ENCODE measurements at places on chromosomes 12 and 14.

GRCh38 chr14:79090641-79091180 is 920.5 kb downstream of the NRXN3 start:
- no peak for DNase-seq

GRCh38 chr14:85542623-85543022 is 12.7 kb downstream of the FLRT2 start:
- DNase-seq = no peak

GRCh38 chr14:62102349-62102725 is 340.1 kb downstream of the SNAPC1 start:
- no peak for DNase-seq

GRCh38 chr14:51547260-51547659 is 104.5 kb upstream of the FRMD6 start:
- DNase-seq = no peak

DNA sequence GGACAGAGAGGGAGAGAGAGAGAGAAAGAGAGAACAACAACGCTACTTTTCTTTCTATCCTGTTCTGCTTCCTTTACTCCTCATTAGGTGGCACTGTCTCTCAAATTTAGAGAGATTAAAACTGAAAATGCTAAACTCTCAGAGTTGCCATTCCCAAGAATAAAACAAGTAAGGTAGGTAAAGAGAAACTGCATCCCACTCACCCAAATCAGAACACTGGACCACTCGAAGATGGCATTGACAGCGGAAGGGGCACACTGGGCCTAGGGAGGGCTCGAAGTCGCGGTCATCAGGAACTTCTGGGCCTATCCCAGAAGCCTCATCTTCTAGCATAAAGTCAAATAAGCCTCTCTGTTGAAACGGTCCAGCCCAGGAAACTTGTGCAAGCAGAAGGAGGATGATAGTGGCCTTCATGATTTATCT is 4.5 kb downstream of the DCN start:
- DNase-seq = no peak

- DNase-seq = no peak
Measured at GRCh38 chr14:101950100-101950499, 14.3 kb upstream of the DYNC1H1 start.

DNA sequence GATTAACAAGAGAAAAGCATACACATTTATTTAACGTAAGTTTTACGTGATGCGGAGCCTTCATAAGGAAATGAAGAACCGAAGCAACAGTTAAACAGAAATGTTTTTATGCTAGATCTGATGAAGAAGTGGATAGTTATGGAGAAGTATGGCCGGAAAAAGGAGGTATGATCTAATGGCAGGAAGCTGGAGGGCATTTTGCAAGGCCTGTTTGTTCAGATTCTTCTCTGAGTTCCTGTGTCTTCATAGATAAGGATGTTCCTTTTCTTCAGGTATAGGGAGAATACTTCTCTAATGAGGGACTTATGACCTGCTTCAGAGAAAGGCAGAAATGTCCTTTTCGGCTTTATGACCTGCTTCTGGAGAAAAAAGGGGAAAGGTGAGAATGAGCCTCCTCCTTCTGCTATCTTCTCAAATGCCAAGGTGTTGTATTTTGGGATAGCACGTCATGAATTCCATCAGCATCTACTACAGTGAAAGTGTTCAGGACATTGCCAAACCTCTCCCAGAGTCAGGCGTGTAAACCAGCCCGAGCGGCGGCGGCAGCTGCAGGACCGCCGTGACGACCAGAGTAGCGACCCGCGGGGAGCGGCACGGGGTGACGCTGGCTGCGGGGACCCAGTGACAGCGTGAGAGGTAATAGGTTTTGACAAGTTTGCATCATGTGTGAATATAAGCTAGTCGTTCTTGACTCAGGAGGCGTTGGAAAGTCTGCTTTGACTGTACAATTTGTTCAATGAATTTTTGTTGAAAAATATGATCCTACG is 33.7 kb upstream of the SGPP1 start:
- no peak for DNase-seq

GRCh38 chr14:105224845-105225570 is 23.3 kb upstream of the BTBD6 start:
- no peak for DNase-seq

DNA sequence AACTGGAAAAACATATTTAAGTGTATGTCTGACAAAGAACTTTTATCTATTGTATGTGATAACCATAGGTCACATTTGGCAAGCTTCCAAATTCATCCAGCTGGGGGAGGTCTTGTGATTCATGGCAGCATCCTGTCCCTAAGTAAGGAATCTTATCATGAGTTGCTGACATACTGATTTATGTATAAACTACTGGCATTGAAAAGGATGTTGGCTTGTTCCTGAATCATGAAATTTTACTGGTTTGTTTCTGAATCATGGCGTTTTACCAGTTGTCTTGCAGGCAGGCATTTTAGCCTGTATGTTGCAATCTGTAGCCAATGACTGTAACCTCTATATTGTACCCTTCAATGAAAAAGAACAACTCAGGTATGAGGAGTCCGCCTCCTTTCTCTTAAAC is 244.8 kb downstream of the IPO8 start:
- no peak for DNase-seq

- DNase-seq = no peak
Measured at GRCh38 chr12:105640761-105641160, 310.3 kb downstream of the C12orf75 start.

GRCh38 chr12:93025145-93026103 is 96.3 kb upstream of the EEA1 start:
- no peak for DNase-seq

GRCh38 chr12:32896432-32897280 is at the start of gene PKP2:
PKP2 (minus strand) TSS chr12:32896777; CDS start chr12:32896731, 46 bp downstream.
- DNase-seq = peak; percentile 70

DNA sequence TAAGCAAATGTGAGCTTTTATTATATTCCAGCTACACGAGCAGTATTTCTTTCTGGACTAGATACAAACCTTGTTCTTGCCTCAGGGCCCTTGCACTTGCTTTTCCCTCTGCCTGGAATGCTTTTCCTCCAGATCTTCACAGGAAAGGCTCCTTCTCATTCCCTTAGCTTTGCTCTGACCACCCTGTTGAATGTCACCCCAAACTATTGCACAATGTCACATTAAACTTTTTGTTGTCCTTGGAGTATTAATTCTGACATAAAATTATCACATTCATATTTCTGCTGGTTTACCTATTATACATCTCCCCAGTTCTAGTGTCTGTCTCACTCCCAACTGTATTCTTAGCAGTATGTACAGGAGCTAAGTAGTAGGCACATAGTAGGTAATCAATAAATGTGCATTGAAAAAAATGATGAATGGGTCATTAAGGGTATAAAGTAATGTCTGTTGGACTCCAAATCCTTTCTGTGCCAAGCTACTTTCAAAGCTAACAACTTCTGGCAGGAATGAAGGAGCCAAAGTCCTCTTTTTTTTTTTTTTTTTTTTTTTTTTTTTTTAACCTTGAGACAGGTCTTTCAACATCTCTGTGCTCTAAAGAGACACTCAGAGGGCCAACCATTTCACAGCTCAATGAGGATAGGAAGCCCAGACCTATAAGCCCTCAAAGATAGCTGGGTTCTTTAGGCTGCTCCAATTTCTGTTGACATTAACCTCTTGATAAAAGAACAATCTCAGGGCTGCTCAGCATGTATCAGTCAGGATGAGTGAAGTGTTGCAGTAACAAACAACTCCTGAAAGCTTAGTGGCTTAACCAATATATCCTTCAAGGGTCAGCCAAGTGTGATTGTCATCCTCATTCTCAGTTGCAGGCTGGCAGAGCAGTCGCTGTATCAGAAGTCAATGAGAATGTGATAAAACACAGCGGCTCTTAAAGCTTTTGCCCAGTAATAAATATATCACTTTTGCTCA is 424.4 kb upstream of the TBX3 start:
- DNase-seq = no peak

All from H1 (cell line).